Body of pancreas (tissue), 4 donors: ENCODE measurements at places on chromosomes 7 and 10.

- H3K4me3 ChIP-seq, result no peak overlapping the region
- H3K27me3 ChIP-seq, result no peaks in the 10 kb centered on the region
- no peaks in the 10 kb centered on the region for H3K36me3 ChIP-seq
- H3K4me1 ChIP-seq, result peaks cover 15% of the 10 kb centered on the region
- DNase-seq, result peak; percentile 45
- no peak overlapping the region for H3K27ac ChIP-seq
Measured at GRCh38 chr7:98836811-98837629, 32.8 kb downstream of the TMEM130 start.

DNA sequence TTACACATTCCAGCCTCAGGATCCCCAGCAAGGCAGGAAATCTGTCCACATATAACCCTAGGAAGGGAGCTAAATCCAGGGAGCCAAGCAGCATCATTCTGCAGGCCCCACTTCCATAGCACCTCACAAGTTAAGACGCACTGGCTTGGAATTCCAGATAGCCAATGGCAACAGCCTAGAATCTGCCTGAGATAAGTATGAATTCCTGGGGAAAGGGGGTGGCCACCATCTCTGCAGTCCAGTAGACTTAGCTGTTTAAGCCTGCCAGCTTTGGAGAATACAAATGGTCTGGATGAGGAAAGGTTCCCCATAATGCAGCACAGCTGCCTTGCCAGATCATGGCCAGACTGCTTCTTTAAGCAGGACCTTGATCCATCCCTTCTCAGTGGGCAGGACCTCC lies 179.4 kb upstream of the PRSS1 start:
- H3K4me3 ChIP-seq, result no peak overlapping the region
- no peak overlapping the region for H3K27ac ChIP-seq
- H3K36me3 ChIP-seq, result no peaks in the 10 kb centered on the region

DNA sequence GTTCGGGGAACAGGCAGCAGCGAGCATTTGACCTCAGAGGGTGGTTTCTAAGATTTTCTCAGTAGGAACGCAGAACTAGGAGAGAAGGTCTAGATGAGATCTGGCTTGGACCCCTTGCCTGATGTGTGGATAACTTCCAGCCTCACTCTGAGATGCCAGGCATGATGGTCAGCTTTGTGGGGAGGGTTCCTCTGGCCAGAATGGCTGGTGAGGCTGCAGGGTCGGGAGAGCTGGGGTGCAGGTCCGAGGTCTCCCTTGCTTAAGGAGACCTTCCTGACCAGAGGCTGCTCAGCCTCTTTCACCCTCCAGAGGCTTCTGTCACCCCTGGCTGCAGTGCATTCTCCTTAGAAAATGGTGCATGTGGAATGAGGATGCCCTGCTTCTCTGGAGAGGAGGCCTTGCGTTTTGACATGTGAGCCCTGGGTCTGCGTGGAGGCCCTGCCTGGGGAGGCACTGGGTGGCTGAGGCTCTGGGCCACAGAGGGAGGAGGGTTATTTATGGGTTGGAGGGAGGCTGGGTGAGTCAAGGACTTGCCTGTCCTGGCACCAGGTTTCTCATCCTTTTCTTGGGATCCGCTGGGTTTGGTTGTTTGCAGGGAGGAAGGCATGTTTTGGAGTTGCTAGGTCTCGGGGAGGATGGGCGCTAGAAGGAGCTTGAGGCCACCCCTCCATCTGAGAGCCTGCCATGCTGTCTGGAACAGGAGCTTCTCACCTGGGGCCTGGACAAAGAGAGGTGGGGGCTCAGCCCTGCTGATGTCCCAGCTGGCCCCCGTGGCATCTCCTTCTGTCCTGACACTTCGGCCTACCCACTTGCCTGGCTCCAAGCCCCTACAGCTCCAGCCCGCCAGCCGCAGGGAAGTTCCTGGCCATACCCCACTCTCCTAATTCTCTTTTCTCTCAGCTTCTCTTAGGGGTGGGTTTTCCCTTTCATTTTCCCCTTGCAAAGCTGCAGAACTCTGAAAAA lies 3.9 kb downstream of the FAM241B start:
- H3K27me3 ChIP-seq, result no peaks in the 10 kb centered on the region
- DNase-seq, result no peak
- no peaks in the 10 kb centered on the region for H3K36me3 ChIP-seq
- peaks cover 16% of the 10 kb centered on the region for H3K4me1 ChIP-seq
- no peak overlapping the region for H3K27ac ChIP-seq
- H3K4me3 ChIP-seq, result no peak overlapping the region

GRCh38 chr10:94115725-94116124 lies 122.0 kb downstream of the PLCE1 start:
- H3K4me3 ChIP-seq, result no peak overlapping the region
- H3K4me1 ChIP-seq, result no peaks in the 10 kb centered on the region
- H3K36me3 ChIP-seq, result no peaks in the 10 kb centered on the region
- no peak overlapping the region for H3K27ac ChIP-seq
- no peak for DNase-seq
- no peaks in the 10 kb centered on the region for H3K27me3 ChIP-seq

- no peaks in the 10 kb centered on the region for H3K27me3 ChIP-seq
- H3K4me1 ChIP-seq, result peaks cover 30% of the 10 kb centered on the region
- H3K27ac ChIP-seq, result peak overlapping the region; percentile 25
- peak; percentile 14 for DNase-seq
- no peak overlapping the region for H3K4me3 ChIP-seq
Measured at GRCh38 chr7:66237906-66238772, 33.0 kb downstream of the TPST1 start.

- peak overlapping the region; percentile 87 for H3K27ac ChIP-seq
- H3K4me3 ChIP-seq, result peak overlapping the region; percentile 79
- peaks cover 25% of the 10 kb centered on the region for H3K4me1 ChIP-seq
- H3K36me3 ChIP-seq, result no peaks in the 10 kb centered on the region
Measured at GRCh38 chr7:77799078-77799964, 748 bp downstream of the PHTF2 start.

DNA sequence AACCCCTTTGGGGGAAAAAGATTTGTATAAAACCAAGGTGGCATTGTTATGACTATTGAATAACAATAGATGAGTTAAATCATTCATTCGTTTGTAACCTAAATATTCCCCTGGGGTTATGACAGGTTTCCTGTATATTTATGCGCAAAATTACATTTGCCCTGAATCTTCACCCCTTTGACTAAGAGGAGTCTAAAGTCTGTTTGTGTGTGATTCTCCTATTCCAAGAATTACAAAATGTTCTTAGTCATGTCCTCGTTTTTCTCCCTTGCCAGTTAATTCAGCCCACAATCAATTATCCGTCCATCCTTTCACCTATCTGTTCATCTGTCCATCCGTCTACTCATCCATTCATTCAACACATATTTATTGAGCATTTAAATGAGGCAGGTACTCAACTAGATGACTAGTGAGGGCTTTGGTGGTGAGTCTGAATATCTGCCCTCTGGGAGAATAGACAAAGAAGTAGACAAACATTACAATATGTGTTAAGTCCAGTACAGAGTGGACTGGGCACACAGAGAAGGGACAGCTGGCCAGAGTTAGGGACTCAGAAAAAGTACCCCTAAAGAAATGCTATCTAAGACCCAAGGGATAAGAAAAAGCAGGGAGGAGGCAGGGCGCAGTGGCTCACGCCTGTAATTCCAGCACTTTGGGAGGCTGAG lies 35.6 kb upstream of the TCF7L2 start:
- DNase-seq, result no peak
- no peaks in the 10 kb centered on the region for H3K27me3 ChIP-seq
- no peaks in the 10 kb centered on the region for H3K36me3 ChIP-seq
- no peak overlapping the region for H3K27ac ChIP-seq
- H3K4me3 ChIP-seq, result no peak overlapping the region
- H3K4me1 ChIP-seq, result peaks cover 14% of the 10 kb centered on the region

DNA sequence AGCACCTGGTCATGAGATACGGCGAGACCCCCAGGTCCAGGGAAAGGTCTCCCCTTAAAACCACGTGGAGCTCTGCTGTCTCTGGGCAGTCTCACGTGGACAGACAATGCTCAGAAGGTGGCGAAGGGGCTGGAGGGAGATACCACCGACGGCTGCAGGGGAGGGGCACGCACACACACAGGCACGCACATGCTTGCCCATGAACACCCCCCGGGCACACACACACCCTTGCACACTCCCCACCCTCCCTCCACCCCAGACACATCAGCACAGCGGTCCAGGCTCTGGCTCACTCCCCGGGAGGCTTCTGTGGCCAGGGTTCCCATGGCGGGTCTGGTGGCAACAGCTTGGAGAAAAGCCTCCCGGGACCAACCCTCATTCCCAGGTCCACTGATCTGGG lies 52.4 kb upstream of the TNRC18 start:
- H3K36me3 ChIP-seq, result no peaks in the 10 kb centered on the region
- DNase-seq, result no peak
- no peaks in the 10 kb centered on the region for H3K4me1 ChIP-seq
- no peaks in the 10 kb centered on the region for H3K27me3 ChIP-seq

GRCh38 chr10:70456164-70456563 lies 14.7 kb upstream of the NODAL start:
- H3K27me3 ChIP-seq, result no peaks in the 10 kb centered on the region
- DNase-seq, result no peak
- H3K27ac ChIP-seq, result no peak overlapping the region
- H3K36me3 ChIP-seq, result no peaks in the 10 kb centered on the region
- no peak overlapping the region for H3K4me3 ChIP-seq

GRCh38 chr10:20771051-20771450 lies 126.1 kb downstream of the NEBL start:
- H3K27me3 ChIP-seq, result no peaks in the 10 kb centered on the region
- no peaks in the 10 kb centered on the region for H3K36me3 ChIP-seq
- H3K27ac ChIP-seq, result no peak overlapping the region
- no peaks in the 10 kb centered on the region for H3K4me1 ChIP-seq
- H3K4me3 ChIP-seq, result no peak overlapping the region

DNA sequence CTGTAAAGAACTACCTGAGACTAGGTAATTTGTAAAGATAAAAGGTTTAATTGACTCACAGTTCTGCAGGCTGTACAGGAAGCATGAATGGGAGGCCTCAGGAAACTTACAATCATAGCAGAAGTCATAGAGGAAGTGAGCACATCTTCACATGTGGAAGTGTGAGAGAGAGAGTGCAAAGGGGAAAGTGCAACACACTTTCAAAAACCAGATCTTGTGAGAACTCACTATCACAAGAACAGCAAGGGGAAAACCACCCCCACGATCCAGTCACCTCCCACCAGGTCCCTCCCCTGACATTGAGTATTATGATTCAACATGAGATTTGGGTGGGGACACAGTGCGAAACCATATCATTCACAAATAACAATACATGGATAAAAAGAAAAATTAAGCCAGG lies 24.5 kb downstream of the AVL9 start:
- H3K27ac ChIP-seq, result no peak overlapping the region
- H3K4me1 ChIP-seq, result peaks cover 15% of the 10 kb centered on the region
- H3K4me3 ChIP-seq, result no peak overlapping the region
- no peaks in the 10 kb centered on the region for H3K27me3 ChIP-seq
- DNase-seq, result no peak

GRCh38 chr7:7783001-7783400 lies 64.6 kb upstream of the RPA3 start:
- no peak overlapping the region for H3K27ac ChIP-seq
- no peak for DNase-seq
- no peaks in the 10 kb centered on the region for H3K27me3 ChIP-seq
- no peaks in the 10 kb centered on the region for H3K4me1 ChIP-seq
- no peaks in the 10 kb centered on the region for H3K36me3 ChIP-seq
- H3K4me3 ChIP-seq, result no peak overlapping the region

- no peaks in the 10 kb centered on the region for H3K4me1 ChIP-seq
- H3K36me3 ChIP-seq, result no peaks in the 10 kb centered on the region
- H3K27me3 ChIP-seq, result no peaks in the 10 kb centered on the region
- no peak overlapping the region for H3K4me3 ChIP-seq
- DNase-seq, result no peak
- H3K27ac ChIP-seq, result no peak overlapping the region
Measured at GRCh38 chr10:84654671-84655070, 326.3 kb downstream of the CCSER2 start.

DNA sequence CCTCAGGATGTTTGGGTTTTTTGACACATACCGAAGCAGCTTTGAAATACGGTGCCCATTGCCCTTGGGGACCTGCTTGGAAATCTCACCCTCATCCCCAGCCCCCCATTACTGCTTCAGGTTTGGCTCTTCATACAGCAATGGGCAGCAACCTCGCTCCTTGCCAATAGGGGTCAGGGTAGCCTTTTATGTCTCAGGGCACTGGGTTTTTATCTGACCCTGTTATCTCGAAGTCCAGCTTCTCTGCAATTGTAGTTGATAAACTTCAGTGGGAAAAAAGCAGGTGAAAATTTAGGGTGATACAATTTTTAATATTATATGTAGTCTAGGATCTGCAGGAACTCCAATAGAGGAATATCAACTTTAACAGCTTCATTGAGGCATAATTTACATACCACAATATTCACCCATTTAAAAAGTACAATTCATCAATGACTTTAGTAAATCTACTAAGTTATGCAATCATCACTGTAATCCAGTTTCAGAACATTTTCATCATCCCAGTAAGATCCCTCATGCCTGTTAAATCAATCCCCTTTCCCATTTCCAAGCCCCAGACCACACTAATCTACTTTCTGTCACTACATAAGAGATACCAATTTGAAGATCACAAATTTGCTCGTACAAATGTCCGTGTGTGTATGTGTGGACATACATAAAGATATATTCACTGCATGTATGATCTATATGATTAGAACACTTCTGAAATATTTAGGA lies 386.2 kb downstream of the KCNMA1 start:
- peak; percentile 34 for DNase-seq
- H3K36me3 ChIP-seq, result no peaks in the 10 kb centered on the region
- H3K4me3 ChIP-seq, result no peak overlapping the region

GRCh38 chr7:1466524-1467271 lies 7.4 kb upstream of the MICALL2 start:
- peak; percentile 59 for DNase-seq
- H3K4me3 ChIP-seq, result no peak overlapping the region
- no peaks in the 10 kb centered on the region for H3K27me3 ChIP-seq
- peaks cover 11% of the 10 kb centered on the region for H3K36me3 ChIP-seq

DNA sequence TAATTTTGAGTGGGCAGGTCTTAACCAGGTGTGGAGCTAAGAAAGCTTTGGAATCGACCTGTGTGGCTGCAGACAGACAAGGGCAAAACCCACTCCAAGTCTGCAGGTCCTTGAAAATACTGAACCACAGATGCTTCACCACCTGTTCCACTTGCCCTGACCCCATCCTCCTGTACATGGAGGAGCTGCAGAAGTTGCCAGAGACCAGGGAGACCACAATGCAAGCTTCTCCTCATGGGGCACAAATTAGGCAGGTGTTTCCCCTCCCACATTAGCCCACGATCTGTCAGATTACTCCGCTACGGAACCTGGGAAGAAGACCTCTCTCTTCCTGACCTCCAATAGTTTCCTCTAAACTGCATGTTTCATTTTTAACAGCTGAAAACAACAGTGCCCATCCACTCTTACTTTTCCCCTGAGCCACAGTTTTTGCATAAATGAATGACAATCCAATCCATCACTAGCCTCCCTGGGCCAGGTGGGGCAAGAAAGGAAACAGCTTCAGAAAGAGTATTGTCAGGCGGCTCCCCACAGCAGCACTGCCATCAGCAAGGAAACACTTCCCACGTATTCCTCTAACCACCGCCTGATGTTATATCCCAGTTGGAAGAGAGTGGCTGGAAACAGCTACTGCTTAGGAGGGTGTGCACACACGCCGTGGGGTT lies 141.6 kb downstream of the PRKAG2 start:
- H3K36me3 ChIP-seq, result no peaks in the 10 kb centered on the region
- H3K4me1 ChIP-seq, result no peaks in the 10 kb centered on the region
- no peak for DNase-seq
- H3K4me3 ChIP-seq, result no peak overlapping the region
- H3K27me3 ChIP-seq, result no peaks in the 10 kb centered on the region

GRCh38 chr10:124250506-124250905 lies 157.1 kb upstream of the CHST15 start:
- no peak overlapping the region for H3K4me3 ChIP-seq
- peak overlapping the region; percentile 57 for H3K27ac ChIP-seq
- H3K27me3 ChIP-seq, result no peaks in the 10 kb centered on the region
- no peaks in the 10 kb centered on the region for H3K36me3 ChIP-seq
